Activated CD4-positive, CD25-positive, alpha-beta regulatory T cell treated with anti-CD3 and anti-CD28 coated beads, Interleukin-2, amount 50 U/mL, for 24 hours (primary cell): ENCODE measurements at places on chromosomes 12 and 14.

GRCh38 chr12:128388461-128389000, 121.6 kb downstream of the TMEM132C start:
- no peak for ATAC-seq

DNA sequence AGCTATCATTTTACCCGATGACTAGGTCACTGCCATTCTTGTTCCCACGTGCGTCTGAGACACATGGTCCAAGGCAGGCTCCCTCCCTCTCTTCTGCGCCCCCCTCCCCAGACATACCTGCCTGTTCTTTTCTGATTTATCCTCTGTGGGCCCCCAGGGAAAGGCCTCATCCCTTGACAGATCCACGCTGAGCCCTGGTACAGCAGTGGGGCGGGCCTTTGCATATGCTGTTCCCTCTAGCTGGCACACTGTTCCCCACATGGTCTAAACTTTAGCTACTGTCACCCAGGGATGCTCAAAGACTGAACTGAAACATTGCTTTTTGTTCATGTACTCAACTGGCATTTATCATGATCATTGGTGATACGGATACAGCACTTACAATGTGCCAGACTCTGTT, 122.5 kb downstream of the SCARB1 start:
- ATAC-seq: no peak

DNA sequence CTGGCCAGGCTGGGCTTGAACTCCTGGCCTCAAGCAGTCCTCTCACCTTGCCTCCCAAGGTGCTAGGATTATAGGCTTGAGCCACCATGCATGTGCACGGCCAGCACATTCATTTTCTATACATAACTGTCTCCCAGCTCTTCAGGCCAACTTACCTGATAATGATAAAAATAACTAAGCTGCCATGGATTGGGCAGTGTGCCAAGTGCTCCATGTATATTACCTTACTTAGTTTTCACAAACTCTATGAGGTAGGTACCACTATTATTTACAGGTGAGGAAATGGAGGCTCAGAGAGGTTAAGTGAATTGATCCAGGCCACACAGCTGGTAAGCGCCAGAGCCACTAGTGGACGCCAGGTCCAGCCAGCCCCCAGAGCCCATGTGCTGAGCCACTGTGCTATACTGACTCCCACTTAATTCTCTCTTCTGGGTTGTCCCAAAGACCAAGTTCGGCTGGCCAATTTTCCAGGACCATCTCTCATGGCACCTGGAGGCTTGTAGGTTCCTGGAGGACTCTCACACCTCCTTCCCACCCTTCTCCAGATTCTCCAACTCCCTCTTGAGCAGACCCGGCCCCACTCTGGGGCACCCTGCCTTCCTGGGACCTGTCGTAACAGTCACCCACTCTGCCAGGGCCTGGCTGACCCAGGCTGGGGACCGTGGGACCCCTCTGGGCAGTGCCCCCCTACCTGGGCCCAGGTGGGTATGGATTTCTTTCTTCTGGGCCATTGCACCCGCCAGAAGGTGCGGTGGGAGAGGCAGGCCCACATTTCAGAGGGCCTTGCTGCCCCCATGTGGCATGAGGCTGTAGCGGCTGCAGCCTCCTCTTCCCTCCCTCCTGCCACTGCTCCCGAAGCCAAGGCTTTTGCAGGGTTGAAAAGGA, 30.2 kb upstream of the CIPC start:
- peak; percentile 55 for ATAC-seq

GRCh38 chr12:69922999-69923398, 98.0 kb downstream of the MYRFL start:
- ATAC-seq: no peak

DNA sequence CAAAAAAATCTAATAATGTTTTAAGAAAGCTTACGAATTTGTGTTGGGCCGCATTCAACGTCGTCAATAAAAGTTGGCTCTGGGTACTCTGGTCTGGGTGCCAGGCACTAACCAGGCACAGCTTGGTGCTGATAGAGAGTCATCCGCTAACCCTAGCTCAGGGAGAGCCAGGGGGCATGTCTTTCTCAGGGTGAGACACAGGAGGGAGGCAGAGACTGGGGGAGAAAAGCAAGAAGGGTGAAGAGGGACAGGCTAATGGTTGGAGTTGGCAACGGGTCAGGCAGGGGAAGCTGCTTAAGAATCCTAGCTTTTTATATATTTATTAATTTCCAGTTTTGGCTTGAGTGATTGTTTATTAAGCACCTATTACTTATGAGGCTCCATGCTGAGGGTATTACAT, 105.0 kb downstream of the CMKLR1 start:
- ATAC-seq: no peak

- ATAC-seq: no peak
Observed at GRCh38 chr12:64825143-64826021, 935 bp downstream of the TBC1D30 start.

DNA sequence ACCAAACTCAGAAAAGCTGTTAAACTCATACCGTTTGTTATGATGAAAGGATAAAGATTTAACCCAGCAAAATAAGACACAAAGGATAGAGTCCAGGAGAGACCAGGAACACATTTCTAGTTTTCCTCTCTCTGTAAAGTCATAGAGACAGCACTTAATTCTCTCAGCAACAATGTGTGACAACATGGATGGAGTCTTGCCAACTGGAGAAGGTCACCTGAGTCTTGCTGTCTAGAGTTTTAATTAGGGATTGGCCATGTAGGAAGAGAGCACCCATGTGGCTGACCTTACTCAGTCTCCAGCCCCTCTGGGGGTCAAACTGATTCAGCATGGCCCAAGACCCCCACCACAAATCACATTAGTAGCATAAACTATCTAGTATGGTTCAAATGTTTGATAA, 151.0 kb upstream of the ATF7IP start:
- no peak for ATAC-seq

DNA sequence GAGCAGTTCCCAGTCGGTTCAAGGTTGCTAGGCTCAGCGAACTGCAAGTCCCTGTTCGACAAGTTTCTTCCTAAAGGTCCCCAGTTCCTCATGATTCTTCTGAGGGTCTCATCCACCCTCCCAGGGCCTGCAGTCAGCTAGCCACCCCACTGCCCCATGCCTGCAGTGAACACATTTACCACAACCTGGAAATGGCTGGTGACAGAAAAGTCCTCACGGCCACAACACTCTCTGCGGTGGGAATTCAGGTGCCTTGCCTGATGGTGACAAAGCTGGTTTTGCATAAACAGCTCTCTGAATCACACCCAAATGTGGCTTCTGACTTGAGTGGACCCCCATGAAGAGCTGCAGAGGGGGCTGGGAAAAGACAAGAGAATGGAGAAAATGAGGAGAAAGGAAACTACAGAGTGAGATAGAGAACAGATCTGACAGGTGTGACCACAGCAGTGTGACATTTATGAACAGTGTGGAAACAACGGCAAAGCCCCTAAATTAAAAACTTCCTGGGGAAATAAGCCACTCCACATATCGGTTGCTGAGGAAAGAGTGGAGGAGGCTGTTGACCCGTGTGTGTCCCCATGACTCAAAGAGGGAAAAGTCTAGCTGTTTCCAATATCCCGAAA, 1.3 kb upstream of the CD27 start:
- peak; percentile 80 for ATAC-seq

- peak; percentile 62 for ATAC-seq
Observed at GRCh38 chr12:54383041-54383609, 1.4 kb downstream of the ZNF385A start.

GRCh38 chr14:60736494-60736893, 1.9 kb downstream of the MNAT1 start:
- ATAC-seq: no peak

GRCh38 chr14:99732436-99733210, 48.5 kb downstream of the CYP46A1 start:
- ATAC-seq: no peak

GRCh38 chr12:101671833-101672232, 25.6 kb upstream of the CHPT1 start:
- ATAC-seq: no peak

DNA sequence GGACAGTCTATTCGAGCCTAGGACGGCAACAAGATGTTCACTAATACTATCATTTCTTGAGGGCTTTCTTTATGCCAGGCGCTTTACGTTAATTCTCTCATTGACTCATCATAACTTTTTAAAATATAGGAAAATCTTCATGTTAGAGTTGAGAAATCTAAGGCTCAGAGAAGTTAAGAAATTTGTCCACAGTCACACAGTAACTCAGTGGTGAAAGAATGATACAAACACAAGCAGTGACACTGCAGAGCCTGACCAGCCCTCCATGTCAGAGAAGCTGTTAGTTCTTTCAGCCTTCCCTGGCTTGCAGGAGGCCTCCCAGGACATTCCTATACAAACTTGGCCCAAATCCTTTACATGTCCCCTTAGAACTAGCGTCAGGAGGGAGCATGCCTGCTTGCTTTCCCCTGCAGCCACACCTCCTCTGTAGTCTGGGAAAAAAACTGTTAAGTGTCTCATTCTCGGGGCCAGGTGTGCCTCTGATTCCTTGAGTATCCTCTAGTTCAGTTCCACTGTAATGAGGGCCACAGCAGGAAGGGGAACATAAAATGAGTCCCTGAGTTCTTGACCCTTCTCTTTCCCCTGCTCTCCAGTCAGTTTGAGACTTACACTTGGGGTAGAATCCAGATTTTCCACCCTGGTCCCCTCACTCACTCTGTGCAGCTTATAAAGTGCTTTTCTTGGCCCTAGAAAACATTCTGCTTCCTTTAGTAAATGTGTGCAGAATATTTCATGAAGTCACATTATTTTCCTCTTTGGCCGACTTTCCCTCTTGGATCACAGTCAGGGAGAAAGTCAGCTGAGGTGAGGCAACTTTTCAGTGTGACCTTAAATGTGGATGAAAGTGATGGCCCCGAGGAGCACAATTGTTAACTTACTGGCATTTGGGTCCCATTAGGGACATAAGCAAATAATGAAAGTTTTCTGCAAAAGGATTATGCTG, 152.2 kb upstream of the HIF1A start:
- no peak for ATAC-seq

DNA sequence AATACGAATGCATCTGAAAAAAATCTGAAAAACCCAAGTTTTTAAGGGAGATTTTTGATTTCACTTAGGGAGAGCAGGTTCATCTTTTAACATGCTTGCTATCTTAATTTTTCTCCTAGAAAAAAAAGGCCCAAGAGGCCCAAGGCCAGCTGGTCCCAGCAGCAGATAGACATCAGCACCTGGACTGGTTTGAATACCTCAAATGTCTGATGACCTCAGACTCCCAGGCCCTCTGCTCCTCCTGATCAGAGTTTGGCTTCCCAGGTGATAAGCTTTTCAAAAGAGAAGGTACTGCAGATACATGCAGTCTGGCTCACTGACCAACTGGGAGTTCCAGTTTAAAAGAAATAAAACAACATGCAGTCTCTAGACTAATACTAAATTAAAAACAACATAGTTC, 82.6 kb downstream of the C2CD5 start:
- no peak for ATAC-seq

DNA sequence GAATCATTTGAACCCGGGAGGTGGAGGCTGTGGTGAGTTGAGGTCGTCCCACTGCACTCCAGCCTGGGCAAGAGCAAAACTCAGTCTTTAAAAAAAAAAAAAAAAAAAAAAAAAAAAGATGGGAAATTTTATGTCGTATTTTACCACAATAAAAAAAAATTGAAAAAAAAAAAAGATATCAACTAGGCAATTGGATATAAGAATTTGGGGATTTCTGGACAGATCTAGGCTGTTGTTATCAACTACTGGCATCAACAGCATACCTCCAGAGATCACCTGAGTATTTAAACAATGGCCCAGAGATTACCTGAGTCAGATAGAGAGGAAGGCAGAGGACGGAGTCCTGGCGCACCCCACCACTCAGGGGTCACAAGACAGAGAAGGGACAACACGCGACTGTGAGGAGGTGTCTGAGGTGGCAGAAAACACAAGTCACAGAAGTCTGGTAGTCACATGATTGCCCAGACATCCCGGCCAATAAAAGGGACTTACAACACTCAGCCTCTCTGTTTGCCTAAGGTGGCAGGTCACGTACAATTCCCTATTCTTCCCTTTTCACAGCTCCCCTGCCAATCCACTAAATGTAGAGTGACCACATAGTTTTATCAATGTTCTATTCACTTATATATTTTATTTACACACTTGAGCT, 1.8 kb downstream of the SPRING1 start:
- no peak for ATAC-seq

DNA sequence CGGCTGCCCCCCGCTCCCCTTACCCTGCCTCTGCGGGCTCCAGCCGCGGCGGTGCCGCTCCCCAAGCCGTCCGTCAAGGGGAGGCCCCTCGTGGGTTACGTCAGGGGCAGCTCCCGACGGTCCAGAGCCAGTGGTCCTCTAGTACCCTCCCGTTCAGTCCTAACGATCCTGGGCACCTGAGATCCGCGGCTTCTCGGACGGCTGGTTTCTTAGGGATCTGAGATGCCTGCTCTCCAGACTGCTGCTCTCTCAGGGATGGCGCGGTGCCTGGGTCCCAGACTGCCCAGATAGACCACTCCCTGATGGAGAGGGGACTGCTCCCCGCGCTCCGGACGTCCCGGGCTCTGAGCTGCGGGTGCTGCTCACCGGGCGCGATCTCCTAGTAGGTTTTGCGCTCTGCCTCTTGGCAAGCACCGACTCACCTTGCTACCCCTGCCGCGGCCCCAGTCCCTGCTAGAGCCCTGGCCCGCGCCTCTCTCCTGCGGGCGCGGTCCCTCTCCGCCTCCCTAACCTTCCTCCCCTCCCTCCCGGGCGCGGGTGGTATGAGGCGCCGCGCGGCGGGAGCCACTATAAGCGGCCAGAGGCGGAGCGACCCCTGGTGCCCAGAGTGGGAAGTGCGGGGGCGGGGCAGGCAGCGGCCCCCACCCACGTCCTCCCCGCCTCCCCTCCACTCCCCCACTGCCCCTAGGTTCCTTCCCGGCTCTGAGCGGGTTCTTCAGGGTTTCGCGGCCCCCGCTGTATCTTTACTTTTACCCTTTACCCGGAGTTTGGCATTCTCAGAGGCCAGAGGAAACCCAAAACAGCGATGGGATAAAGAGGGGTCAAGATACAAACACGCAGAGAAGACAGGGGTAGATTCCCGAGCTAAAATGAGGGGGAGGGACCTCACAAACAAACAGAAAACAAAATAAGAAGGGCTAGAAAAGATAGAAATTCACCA, at the start of gene C1QL4:
Gene C1QL4 (minus strand): TSS at position 544 of the 940 bp plus-strand sequence. CDS start 711 bp downstream, outside the sequence.
- ATAC-seq: peak; percentile 82

DNA sequence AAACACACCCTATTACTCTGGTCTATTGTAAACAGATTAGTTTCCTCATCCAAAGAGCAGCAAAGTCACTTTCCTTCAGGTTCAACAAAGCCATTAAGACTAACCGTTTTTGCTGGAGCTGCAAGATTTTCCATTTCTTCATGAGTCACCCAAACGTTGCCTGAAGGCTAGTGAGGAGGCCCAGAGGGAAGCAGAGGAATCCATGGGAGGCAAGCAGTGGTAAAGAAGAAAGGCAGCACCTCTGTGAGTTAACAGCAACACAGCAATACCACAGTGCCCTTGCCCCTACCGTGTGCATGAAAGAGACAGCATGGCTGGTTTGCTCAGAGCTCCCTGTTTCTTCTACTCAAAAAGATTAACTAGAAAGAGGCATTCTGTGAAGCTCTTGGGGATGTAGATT, 206.3 kb downstream of the ACSS3 start:
- ATAC-seq: no peak

GRCh38 chr12:60616400-60616799, 1020.6 kb downstream of the SLC16A7 start:
- ATAC-seq: no peak

- ATAC-seq: peak; percentile 89
Observed at GRCh38 chr12:52879394-52880351, 25.2 kb downstream of the KRT8 start.

GRCh38 chr12:103799857-103800771, 40.9 kb downstream of the NT5DC3 start:
- ATAC-seq: no peak

GRCh38 chr12:24280056-24280842, 330.8 kb upstream of the SOX5 start:
- ATAC-seq: no peak

GRCh38 chr12:82468563-82468962, 110.2 kb downstream of the METTL25 start:
- no peak for ATAC-seq
